ENCODE measurements at places on chromosomes 16 and 17.

GRCh38 chr17:1744551-1745512, 2.2 kb downstream of the SERPINF2 start:
- DNase-seq: no peak

DNA sequence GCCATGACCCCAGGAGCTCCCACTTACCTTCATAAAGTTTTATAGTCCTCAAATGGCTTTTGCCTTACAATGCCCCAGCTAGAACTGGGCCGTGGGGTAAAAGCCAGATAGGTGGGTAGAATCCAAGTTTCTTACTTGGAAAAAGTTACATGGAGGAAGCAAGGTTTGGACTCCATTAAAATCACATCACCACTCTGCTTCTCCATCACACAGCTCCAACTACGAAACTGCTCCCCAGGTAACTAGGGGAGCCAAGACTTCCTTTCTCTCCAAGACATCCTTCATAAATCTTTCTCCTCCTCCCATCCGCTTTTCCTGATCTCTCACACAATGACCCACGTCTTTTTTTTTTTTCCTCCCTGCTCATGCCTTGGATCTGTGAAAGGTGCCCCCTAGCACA, 130.8 kb upstream of the RCVRN start:
- DNase-seq: no peak

GRCh38 chr16:56245197-56245596, 53.9 kb downstream of the GNAO1 start:
- DNase-seq: no peak

DNA sequence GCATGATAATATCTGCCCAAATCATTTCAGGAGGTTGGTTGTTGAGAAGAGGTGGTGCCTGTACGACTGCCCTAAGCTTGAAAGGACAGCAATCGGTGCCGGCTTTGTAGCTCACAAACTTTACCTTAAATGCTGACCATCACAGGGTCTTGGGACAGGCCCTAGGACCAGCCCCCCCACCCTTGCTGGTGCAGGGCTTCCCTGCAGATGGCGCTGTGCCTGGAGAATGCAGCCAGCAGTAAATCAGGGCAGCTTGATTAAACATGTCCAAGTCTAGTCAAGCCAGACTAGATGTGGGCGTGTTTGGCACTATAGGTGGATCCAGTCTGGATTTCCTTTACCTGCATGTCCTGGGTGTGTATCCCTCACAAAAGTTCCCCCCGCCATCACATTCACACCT, 135.5 kb upstream of the CRHR1 start:
- DNase-seq: no peak

DNA sequence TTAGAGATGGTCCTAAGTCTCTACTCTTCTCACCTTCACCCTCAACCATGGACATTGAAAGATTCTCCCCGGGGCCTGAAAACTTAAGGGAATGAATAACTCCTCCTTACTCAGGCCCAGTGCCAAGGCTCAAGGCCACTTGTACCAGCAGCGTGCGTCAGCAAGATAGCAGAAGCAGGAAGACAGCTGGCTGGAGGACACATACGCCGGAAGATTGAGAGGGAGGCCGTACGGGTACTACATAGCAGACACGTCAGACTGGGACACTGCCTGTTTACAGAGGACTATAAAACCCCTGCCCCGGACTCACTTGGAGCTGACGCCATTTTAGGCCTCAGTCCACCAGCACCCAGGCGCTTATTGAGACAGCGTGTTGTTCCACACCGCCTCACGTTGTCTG, 75.8 kb upstream of the MED13 start:
- no peak for DNase-seq

DNA sequence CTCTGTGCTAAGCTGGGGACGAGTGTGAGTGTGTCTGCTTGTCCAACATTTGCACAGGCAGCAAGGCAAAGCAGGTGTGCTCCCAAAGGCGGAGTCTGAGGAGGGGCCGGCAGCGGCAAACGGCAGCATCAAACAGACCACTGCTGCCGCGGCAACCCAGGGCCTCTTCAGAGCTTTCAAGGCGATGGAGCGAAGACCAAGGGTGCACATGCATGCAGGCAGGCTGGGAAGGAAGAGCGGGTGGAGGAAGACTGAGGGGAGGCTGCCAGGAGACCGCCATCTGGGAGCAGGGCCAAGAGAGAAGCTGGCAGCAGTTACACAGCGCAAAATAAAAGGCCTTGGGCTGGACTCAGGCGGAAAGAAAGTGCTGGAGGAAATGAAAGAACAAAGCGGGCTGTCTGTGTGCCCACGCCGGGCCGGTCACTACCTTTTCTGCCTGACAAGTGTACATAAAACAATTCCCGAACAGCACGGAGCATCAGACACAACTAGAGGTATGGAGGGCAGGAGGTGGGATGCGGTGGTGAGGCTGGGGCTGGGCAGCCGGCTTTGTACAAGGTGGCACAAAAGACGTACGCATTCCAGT, 8.5 kb downstream of the TIMM22 start:
- DNase-seq: peak; percentile 85

All from DMS79 (cell line).